ENCODE measurements at places on chromosomes 1 and 21. TPM values are rescaled to one million over a fixed set of nuclear protein-coding genes. Genes with fewer than 3 reads are reported as not detected.

The ZSWIM5 gene
- polyA plus RNA-seq: 7.2 TPM

GRCh38 chr1:46086576-46086975 is 45.9 kb downstream of the PIK3R3 start:
- no peak for DNase-seq

- no peak for DNase-seq
Observed at GRCh38 chr1:166730299-166730888, 108.9 kb upstream of the POGK start.

The ARHGEF11 gene
- polyA plus RNA-seq: 29.8 TPM
